NCI-H2171 (cell line): ENCODE measurements at places on chromosomes 11 and 22.
A peak's percentile ranks its signal among the peaks of the same experiment; 100 is the strongest.

DNA sequence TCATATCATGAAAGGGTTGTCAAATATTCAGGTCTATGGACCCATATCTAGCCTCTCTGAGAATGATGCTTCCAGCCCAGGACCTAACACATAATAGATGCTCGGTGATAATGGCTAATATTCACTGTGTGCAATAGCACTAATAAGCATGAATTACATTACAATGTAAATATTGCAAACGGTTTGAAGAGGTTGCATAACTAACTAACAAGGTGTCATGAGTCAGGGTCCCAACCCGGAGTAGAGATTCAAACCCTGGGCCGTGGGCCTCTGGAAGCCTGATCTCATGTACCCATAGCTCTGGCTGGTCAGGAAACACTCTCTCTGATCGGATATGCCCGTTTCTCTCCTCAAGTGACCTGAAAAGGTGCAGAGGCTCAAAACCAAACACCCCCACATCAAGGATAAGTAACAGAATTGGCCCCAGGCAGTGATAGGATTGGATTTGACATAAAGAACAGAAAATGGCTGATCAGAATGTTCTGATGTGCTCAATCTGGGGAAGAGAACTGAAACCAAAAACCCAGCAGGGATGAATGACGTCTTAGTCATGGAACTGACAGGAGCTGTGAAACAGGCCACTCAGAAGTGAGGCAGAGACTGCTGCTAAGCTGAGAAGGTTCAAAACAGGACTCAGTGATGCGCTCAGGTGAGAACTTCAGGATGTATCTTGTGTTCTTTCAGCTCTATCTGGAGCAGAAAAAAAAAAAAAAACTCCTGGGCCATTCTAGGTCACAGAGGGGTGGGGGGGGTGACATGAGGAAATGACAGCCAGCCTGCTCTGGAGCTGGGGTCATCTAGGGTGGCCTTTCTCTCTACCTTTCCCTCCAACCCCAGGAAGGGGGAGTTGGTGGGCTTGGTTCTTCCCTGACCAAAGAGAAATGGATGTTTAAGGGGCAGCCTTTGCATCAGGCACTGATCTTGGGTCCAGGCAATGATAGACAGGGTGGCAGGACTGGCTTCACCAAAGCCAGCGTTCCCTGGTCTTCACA, 6.6 kb upstream of the KCTD17 start:
- DNase-seq = no peak

DNA sequence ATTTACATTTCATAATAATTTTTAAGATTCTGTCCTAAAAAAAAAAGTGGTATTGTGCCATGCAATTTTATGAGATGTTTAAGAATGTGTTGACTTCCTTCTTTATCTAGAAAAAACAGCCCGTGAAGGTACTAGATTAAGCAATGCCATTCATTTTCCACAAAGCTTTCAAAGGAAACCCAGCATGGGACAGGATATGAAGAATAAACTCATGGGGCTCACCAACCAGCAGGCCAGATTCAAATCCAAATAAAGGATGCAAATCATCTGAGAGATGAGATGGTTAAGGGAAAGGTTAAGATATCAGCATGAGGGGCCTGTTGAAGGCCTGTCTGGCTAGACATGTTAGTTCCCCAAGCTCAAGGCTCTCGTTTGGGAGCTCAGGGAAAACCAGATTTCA, 199.1 kb downstream of the SWAP70 start:
- no peak for DNase-seq

- no peak for DNase-seq
These were observed 193.6 kb downstream of the EFCAB6 start for GRCh38 chr22:43618517-43618916.

DNA sequence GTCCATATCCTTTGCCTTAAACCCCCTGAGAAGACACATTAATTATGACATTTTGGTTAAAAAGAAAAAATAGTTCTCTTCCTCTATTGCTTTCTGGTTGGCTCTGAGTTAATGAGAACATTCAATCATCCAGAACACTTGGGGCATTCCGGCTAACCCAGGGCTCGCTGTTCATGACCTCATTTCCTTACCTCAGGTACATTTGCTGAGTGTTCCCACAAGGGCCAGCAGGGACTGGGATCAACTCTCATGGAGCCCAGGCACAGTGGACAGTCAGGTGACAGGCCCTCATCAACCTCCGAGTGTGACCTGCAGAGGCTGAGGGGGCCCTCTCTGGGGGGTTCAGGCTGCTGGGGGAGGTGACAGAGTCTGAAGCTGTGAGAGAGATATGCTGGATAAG, 98.9 kb downstream of the MYO18B start:
- DNase-seq = no peak

GRCh38 chr11:26847459-26847858, 125.6 kb upstream of the SLC5A12 start:
- no peak for DNase-seq

DNA sequence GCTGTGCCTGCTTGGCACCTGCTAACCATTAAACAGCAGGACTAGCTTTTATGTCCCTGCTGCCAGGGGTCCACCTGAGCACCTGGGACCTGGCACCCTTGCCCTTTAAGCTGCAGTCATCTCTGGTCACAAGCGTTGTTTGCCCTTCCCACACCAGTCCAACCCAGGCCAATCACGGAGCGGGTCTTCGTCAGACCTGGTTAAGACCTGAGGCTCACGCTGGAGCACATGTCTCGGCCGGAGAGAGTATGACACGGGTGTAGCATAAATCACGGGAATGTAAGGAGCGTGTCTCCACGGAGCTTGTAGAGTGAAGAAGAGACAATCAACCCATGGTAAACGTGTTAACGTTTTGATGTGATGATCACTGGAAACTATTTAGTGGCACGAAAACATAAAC, 847.3 kb downstream of the BRD1 start:
- no peak for DNase-seq

- DNase-seq = no peak
These were observed 73.3 kb upstream of the CSNK2A3 start for GRCh38 chr11:11426226-11426952.

- DNase-seq = no peak
These were observed 13.6 kb downstream of the TMEM138 start for GRCh38 chr11:61375761-61376108.

GRCh38 chr11:8282631-8283030, 19.0 kb upstream of the LMO1 start:
- no peak for DNase-seq

DNA sequence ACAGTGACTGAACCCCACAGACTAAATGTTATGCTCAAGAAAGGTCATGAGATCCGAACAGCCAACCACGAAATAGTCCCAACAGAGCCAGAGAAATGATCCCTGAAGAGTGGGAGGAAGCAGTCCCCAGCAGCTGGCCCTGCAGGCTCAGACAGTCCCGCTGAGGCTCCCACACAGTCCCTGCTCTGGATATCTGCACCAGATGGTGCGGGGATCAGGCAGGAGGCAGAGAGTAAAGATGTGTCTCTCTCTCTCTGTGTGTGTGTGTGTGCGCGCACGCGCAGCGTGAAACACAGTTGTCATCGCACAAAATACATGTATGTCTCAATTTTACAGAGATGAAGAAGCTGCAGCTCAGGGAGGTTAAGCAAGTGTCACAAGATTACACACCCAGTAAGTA, 27.9 kb downstream of the GUCY1A2 start:
- DNase-seq = peak; percentile 55

GRCh38 chr22:17777005-17777716, 2.9 kb upstream of the BID start:
- no peak for DNase-seq

GRCh38 chr22:32971276-32971675, 86.9 kb downstream of the SYN3 start:
- no peak for DNase-seq

DNA sequence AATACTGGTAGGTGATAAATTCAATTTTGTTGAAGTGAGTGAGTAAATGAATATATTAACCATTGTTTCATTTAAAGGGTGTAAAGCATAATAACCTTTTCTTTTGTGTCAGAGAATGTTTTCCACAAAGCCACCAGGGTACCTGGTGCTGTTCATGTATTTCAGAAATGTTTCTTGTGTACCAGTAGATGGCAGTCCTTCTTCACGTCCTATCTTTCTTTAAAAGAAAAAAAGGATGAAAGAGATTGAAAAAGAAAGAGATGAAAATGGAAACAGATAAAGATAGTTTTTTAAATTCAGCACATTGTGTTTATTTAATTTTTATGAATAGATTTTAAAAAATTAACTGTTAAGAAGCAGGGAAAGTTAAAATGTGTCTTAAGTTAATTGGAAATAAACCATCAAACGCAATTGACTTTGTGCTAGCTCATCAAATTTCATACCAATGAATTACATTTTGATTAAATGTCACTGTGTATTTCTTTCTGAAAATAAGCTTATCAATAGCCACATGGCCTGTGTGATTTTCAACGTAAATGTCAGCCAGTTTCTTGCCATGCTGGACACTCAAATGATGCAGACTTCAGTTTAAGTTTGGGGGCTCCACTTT, 65.5 kb upstream of the CHORDC1 start:
- DNase-seq = no peak

DNA sequence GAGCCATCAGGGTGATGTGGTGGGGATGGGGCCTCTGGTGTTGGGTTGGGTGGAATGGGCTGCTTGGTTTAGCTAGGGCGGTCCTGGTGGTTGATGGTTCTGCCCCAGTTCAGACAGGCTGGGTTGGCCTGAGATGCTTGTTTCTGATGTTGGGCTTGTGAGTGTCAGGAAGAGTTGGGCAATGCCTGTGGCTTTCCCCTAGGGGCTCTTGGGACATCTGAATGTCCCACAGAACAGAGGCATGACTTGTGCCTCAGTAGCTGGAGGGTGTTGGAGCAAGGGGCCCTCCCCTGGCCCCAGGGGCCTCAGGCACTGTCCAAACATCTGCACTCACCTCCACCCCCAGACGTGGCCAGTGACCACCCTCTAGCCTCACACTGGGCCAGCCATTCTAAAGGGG, 14.0 kb upstream of the CTSD start:
- no peak for DNase-seq

- DNase-seq = no peak
These were observed 39.7 kb downstream of the ME3 start for GRCh38 chr11:86632499-86633269.

GRCh38 chr11:3052109-3052479, 5.1 kb downstream of the CARS1 start:
- DNase-seq = no peak

DNA sequence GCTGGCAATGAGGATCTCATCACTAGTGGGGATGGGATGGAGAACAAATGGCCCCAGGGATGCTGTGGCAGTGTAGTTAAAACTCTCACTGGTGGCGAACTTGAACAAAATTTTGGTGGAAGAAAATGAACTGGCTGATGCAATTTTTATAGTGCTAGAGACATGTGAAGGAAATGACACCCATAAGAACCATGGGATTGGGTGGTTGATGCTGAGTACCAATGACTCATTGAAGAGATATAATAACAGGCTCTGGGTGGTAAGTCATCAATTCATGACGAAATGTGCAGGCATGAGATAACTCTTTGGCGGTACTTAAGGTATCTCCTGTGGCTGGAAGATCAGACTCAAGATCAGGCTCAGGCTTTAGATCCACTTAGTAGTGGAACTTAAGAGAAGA, 172.9 kb upstream of the DDI1 start:
- no peak for DNase-seq

DNA sequence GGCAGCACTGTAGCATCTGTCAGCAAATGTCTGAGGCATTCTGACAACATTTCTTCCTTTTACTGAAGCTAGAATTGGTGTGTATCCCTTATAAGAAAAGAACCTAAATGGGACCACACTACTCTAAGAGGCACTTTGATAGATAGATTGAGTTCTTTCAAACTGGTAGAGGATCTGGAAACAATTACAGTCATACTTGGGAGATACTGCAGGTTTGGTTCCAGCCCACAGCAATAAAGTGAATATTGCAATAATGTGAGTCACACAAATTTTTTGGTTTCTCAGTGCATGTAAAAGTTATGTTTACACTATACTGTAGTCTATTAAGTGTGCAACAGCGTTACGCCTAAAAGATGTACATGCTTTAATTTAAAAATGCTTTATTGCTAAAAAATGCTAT, 96.9 kb downstream of the SBF2 start:
- DNase-seq = no peak

DNA sequence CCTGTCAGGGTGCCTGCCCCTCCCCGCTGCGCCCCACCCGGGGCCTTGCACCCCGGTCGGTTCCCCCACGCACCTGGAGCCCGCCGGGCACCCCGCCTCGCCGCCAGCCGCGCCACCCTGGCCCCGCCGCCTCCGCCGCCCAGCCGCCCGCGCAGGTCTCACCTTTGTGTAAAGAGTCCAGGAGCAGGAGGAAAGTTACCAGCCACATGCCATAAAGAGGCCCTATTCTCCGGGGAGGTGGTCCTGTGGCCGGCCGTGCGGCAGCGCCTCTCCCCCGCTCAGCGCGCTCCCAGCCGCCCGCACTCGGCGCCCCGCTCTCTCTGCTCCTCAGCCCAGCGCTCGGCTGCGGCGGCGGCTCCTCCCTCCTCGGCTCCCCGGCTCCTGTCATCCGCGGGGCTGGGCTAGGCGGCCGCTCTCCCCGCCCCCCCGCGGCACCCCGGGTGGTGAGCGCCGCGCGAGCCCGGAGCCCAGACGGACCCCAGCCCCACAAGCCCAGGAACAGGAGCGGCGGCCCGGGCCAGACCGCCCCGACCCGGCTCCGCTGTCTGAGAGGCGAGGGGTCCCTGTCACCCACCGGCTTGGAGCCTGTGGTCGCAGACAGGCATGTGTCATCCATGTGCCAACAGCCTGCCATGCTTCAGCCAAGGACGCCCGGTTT, at the start of gene DSCAML1:
TSS of gene DSCAML1 (minus strand) at position 345 of the 658 bp plus-strand sequence. CDS start at position 208, 137 bp downstream.
- no peak for DNase-seq

- DNase-seq = no peak
These were observed 10.4 kb upstream of the PPP2R1B start for GRCh38 chr11:111776398-111777093.

- no peak for DNase-seq
These were observed 609.9 kb downstream of the INSC start for GRCh38 chr11:15724601-15725000.

DNA sequence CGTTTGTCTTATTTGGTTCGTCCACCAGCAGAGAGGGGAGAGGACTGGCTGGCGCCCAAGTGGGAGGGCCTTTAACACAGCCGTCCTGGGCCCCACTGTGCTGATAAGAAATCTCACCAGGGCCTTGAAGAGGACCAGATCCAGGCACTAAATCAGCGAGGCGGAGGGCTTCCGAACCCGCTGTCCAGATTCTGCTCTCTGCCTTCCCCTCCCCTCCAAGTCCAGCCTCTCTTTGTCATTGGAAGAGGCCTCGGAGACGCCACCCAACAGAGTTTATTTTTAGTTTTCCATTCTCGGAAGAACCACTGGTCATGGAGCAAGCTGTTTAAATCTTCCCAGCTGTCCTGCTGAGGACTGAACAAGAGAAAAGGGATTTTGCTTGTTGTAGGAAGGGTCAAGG, 9.3 kb upstream of the FXYD6 start:
- DNase-seq = no peak
